ENCODE measurements at places on chromosomes 2 and 18. TPM values are rescaled to one million over a fixed set of nuclear protein-coding genes. Genes with fewer than 3 reads are reported as not detected.

MYOM1 gene
- total RNA-seq: 0.11 TPM

GRCh38 chr18:79958981-79959380 lies 5.5 kb upstream of the HSBP1L1 start:
- no peak for DNase-seq

DNA sequence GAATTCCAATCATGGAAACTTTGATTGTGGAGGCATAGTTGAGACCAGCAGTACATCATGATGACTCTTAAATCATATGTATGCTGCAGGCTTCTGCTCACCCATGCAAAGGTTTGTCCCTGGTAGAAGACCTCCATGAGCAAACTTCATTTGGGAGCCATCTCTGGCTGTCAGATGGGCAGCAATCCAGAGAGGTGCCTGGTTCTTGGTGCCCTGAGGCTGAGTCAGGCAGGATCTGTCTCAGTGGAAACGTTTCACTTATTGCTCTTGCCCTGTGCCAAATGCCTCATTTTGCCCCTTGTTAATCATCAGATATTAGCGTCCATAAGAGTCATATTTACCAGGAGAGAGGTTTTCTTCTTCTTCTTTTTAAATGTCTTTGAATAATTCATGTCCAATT lies 151.5 kb upstream of the CELF4 start:
- DNase-seq: no peak

GRCh38 chr2:154497019-154497418 lies 201.5 kb upstream of the KCNJ3 start:
- no peak for DNase-seq

DNA sequence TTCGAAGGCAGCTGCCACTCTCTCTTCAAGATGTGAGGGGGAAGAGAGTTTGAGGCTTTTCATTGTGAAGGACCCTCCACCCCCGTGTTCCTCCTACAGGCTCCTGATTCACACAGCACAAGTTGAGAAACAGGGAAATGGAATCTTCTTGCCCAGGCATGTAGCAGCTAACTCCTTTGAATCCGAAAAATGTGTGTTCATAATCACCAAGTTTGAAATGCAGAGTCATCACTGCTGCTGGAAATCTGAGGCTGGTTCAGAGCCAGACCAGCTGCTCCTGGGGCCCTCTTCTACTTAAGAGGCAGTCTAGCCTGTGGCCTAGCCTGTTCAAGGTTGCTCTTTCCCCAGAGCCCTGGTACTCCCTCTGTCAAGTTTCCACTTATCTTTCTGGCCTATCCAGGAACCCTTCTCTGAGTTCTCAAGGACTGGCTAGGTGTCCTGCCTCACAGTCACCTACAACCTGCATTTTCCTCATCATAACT lies 166.4 kb downstream of the TMEM247 start:
- DNase-seq: peak; percentile 71

GRCh38 chr2:224046752-224047151 lies 7.7 kb upstream of the SERPINE2 start:
- no peak for DNase-seq

HES6 gene
- 1.5 TPM for total RNA-seq

DNA sequence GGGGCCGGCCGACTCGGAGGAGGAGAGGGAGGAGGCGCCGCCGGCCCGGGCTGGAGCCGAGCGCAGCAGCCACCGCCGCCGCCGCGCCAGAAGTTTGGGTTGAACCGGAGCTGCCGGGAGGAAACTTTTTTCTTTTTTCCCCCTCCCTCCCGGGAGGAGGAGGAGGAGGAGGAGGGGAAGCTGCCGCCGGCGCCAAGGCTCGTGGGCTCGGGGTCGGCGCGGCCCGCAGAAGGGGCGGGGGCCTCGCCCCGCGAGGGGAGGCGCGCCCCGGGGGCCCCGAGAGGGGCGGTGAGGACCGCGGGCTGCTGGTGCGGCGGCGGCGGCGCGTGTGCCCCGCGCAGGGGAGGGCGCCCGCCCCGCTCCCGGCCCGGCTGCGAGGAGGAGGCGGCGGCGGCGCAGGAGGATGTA lies 316 bp downstream of the CRIM1 start:
- DNase-seq: no peak

DNA sequence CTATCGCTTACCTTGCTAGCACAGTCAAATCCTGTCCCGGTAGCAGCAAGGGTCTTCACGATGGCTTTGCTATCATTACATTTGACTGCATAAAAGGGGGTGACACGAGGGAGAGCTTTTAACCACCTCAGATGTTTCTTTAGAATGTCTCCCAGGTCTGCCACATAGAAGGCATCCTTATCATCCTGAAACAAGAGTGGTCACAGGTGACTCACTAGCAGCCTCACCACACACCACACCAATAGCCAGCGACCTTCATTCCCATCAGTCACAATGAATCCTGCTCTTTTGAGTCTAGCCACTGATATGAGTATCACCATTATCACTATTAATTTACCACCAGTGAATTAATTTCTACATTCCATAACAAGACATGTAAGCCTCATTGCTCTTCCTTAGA lies 3.7 kb downstream of the ODC1 start:
- DNase-seq: no peak

DSG1 gene
- total RNA-seq: not detected

GRCh38 chr2:235421618-235422017 lies 72.2 kb upstream of the AGAP1 start:
- DNase-seq: no peak

GRCh38 chr2:181780047-181780651 lies 99.8 kb upstream of the NEUROD1 start:
- DNase-seq: no peak

GRCh38 chr2:12442476-12442847 lies 274.3 kb upstream of the TRIB2 start:
- DNase-seq: peak; percentile 94

ADD2 gene
- total RNA-seq: not detected

MRPL53 gene
- total RNA-seq: 85.1 TPM

GRCh38 chr18:77130229-77131099 lies 2.1 kb downstream of the MBP start:
- DNase-seq: no peak

DNA sequence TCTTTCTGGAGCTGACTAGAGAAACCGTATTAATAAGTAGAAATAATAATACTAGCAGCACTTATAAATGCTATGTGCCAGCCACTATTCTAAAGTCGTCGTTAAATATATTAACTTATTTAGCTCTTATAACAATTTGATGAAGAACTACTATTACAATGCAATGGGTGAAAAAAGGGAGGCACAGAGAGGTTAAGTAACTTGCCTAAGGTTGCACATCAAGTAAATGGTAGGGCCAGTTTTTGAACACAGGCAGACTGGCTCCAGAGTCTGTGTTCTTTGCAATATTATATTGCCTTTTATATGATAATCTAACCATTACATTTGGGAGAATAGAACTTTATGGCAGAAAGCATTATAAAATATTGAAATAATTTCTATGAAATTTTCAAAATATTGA lies 17.6 kb downstream of the INPP1 start:
- DNase-seq: no peak

DNA sequence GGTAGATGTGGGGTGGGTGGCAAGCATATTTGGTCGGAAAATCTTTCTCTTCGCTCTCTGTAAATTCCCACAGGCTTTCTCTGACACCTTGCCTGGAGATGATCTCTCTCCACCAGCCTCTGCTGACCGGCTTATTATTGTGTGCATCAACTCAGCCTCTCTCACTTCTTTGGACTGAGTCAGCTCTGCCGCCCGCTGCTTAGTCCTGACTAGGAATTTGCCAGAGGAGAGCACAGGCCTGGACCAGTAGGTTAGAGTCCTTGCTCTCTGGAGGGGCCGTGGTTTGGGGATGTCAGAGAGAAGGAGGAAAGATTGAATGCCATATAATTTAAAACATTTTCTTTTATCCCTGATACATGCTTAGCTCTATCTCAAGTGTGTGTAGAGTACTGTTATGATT lies 242.6 kb upstream of the THSD7B start:
- DNase-seq: no peak

DNA sequence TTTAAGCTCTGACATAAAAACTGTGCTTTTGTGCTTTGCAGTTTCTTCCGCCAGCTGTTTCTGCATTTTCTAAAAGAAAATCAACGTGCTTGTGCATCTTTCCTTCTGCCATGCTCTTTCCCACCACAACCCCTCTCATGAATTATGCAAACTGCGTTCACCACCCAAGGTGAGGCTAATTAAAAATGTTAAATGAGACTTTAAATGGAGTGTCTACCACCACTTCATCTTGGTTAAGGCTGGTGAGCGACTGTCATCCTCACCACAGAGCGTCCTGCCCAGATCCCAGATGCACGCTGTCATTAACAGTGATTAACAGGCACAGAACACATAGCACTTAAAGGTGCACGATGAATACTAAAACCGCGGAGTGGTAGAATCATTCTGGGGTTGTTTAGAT lies 250.5 kb upstream of the RAB6C start:
- DNase-seq: no peak

AFF3 gene
- total RNA-seq: 7.6 TPM
